NT2/D1 (cell line): ENCODE measurements at places on chromosomes 6 and 20.

GRCh38 chr6:154488248-154488593 is 22.3 kb downstream of the CNKSR3 start:
- DNase-seq = no peak

GRCh38 chr6:72262254-72262653 is 359.6 kb upstream of the KCNQ5 start:
- no peak for DNase-seq

GRCh38 chr6:148932208-148932607 is 185.4 kb downstream of the UST start:
- DNase-seq = no peak

DNA sequence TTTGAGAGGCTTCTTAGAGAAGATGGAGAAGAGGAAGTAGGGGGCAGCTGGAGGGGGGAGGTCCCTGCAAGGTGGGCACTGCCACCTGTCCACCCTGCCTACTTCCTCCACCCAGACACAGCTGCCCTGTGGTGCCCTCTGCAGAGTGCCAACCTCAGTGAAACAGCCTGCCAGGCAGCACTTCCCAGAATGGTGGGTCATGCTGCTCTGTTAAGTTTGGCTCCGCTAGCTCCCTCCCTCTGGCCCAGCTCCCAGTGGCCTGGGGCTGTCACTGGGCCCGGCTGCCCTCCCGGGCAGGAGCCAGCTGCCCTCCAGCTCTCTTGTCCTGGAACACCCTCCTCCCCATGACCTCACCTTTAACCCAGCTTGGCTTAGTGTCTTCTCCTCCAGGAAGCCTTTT is 5.1 kb upstream of the EPB41L1 start:
- DNase-seq = no peak

- DNase-seq = no peak
Measured at GRCh38 chr6:148432462-148433195, 90.0 kb downstream of the SASH1 start.

DNA sequence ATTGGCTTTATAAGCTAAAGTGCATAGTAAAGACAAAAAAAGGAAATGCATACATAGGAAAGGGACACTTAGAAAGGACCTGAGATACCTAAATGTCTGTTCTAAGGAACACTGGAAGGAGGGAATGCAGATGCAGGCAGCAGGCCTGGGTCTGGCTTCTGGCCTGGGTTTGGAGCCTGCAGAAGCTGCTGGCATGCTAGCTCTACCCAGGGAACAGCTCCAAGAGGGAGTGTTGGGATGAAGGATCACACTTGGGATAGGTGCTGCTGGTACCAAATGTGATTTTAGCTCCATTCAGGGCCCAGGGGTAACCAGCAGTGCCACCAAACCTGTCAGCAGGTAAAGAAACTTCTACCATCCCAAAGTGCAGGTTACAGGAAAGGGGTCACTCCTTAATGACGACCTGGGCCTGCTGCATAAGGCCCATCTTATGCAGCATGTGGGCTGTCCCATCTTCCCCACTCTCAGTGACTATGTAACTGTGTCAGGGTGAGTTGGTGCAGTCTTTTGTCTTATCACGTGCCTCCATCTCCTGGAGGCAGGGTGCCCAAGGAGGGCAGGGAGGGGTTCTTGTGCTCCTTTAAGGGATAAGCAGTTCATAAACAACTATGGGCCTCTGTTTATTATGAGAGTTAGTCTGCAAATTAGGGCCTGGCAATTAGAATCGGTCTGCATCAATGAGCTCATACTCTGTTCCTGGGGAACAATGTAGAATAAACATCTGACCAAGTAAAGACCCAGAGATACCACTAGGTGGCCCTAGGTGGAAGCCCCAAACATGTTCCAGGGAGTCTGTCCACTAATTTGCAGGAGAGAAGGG is 26.9 kb downstream of the DDX27 start:
- peak; percentile 32 for DNase-seq

DNA sequence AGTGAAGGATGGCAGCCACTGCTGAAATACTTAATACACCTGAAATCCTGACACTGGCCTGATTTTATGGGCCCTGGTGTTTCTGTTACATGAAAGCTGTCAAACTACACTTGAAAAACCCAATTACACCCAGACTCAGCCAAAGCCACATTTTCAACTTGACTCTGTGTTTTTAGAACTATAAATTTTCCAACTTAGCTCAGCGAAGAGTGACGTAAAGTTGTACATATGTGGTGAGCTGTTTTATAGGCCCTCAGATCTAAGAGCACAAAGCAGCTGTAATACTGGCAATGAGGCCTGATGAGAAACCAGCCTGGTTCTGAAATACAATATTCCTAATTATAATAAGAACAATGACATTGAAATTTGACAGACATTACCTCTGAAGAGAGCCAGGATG is 18.6 kb downstream of the SCML4 start:
- DNase-seq = no peak

GRCh38 chr6:26123947-26124780 is 36.9 kb downstream of the HFE start:
- peak; percentile 91 for DNase-seq

DNA sequence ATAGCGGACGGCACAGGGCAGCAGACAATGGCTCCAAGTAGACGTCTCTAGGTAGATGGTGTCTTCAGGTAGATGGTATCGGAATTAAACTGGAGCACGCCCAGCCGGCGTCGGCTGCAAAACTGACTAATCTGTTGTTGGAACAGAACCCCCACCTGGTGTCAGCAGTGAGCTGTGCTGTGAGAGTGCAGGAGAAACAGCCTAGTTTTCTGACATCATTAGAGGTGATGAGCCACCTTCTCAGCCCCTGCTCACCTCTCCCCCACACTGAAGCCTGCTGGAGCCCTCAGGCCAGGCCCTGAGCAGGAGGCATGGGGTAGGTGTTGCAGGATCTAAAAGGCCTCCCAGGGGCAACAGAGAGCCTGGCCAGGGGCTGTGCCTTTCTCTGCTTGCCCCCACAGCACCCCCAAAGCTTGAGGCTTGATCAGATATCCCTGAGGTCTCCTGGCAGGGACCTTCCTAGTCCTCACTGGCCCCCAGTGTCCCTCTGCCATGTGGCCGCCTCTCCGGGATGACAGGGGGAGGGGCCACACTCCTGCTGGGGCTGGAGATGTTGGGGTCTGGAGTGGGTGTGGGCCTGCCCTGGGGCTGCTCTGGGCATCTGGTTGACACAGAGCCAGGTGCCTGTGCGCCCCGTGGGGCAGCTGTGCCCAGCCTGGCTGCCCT is 6.9 kb upstream of the HELZ2 start:
- DNase-seq = peak; percentile 51

DNA sequence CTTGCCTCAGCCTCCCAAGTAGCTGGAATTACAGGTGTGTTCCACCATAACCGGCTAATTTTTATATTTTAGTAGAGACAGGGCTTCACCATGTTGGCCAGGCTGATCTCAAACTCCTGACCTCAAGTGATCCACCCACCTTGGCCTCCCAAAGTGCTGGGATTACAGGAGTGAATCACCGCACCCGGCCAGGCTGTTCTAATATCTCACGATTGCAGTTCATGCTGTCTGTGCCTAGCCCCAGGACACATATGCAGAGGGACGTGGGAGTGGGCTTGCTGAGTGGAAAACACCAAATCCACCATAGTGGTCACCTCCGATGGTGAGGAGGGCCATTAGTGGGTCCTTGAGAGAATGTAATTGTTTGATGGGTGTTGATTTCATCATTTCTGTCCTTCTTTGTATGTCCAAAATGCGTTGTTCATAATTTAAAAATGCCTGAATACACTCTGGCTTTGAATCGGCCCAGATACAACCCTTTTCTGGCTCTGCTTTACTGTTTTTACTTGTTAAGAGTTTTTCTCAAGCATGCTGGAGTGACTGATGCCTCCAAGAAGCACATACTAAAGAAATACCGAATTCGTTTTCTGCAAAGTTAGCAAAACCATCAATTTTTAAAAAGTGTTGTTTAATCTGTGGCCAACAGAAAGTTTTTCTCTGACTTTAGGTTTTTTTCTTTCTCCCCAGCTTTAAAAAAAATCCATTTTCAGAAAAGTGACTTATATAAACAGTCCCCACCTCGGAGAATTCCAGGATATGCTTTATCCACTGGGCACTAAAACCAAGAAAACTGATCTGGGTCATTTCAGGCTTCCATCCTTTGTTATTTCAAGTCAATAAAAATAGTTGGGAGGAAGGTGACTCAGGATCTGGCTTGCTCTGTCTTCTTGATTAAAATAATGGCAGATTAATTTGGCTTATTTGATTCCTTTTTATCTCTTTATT is 18.8 kb upstream of the RALGAPA2 start:
- no peak for DNase-seq

DNA sequence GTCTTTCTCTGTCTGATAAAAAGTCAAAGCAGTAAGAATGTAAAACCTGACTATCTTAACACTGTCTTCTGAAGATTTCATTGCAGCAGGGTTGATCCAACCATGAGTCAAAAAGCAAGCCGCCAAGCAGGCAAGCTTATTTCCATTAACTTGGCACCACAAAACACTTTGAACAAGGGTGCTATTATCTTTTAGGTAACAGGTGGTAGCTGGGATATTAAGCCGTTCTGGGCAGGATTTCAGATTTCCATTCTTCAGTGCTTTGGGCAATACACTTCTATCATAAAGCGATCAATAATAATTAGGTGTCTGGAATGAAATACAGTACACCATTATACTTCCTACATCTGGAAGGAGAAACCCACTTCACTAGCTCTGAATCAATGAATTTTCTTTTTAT is 181.9 kb downstream of the TBC1D7 start:
- no peak for DNase-seq

GRCh38 chr6:44012078-44012493 is 115.2 kb downstream of the MRPL14 start:
- no peak for DNase-seq

GRCh38 chr20:39019805-39020325 is 57.7 kb downstream of the DHX35 start:
- DNase-seq = no peak

DNA sequence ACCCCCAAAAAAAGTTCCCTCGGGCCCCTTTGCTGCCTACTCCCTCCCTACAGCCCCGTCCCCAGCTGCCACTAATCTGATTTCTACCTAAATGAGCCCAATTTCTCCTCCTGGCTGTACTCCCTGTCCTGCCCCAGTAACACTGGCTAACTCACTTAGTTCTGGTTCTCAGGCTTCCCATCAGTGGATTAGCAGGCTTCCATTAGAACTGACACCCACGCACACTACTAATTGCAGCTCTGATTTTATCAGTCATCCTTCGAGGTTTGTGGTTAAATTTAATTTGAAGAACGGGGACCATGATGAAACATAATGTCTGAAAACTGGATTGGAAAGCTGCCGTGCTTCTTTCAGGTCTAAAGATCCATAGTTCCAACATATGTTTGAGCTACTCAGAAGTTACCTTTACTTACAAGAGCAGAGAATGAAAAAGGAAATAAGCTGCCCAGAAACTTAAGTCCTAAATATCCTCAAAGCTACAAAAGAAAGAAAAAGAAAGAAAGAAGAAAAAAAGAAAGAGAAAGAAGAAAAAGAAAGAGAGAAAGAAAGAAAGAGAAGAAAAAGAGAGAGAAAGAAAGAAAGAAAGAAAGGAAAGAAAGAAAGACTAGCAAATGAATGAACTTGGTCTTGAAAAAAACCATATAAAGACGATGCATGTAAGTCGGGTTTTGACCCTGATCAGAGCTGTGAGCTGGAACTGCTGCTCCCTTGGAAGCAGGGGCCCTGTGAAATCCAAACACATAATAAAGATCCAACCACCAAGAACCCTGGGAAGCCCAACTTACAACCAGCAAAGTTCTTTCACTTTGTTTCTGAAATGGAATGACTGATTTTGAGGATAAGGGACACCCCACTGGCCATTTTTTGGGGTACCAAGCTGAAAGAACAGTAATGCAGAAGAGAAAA is 51.7 kb downstream of the CNKSR3 start:
- no peak for DNase-seq

DNA sequence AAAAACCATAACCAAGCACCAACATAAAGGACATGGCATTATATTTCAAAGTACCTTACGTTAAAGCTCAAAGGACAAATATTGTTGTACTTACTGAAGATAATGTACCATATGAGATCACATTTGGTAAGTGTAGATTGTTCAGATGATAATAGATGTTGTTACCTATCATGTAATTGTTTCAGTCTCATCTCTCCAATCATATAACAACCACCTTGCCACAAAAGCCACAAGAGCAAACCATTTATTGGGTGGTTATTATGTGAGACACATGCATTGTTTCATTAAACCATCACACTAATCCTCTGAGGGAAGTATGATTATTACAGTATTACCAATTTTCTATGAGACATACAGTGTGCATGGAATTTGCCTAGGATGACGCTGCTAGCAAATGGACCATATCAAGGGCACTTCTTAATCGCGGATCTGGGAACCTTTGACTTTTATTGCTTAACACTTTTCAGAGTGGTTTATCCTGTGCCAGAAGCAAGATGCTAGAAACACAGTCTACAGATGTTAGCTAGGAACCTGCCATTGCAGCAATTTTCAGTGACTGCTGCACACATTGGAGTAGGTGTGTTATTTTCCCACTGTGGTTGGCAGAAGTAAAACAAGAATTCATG is 149.8 kb upstream of the AKIRIN2 start:
- DNase-seq = no peak

DNA sequence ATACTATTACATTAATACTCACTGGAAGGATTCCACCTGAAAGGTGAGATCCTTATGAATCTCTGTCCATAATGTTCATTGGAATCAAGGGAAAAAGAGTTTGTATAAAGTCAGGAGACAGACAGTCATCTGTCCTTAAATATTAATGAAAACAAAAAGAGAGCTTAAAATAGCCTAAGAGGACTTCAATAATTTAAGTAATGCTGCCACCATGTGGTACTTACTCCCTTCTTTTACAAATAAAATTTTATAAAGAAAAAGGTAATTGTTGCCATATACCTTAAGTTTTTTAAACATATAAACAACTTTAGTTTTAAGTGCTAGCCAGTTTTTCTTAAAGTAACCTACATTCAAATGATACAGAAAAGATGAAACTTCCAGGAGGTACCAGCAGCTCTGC is 5.1 kb downstream of the BLOC1S5 start:
- DNase-seq = no peak

GRCh38 chr6:43186706-43187105 is 4.7 kb downstream of the CUL9 start:
- DNase-seq = no peak

GRCh38 chr6:163169521-163169920 is 245.0 kb upstream of the QKI start:
- no peak for DNase-seq

DNA sequence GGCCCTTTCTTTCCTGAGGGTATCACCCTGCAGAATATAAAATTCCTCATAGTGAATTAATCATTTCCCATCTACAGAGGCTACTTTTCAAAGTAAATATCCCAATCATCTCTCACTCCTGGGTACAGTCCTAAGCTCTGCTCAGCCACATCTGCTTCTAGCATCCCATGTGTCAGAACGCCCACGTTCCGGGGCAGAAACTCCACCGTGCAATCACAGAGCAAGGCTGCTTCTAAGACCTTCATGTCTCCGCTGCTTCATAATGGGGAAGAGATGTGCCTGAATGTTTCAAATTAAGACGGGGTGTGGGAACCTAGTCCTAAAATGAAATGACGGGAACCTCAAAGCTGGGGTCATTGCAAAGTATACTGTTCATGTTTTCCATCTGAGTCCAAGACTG is 208.8 kb upstream of the GMDS start:
- DNase-seq = no peak

GRCh38 chr6:162029873-162030576 is 697.5 kb downstream of the PRKN start:
- DNase-seq = no peak

GRCh38 chr6:43103253-43103876 is 27.3 kb downstream of the PTK7 start:
- no peak for DNase-seq

GRCh38 chr6:3088446-3088845 is 20.2 kb downstream of the RIPK1 start:
- no peak for DNase-seq
